ENCODE measurements at places on chromosomes 6 and 20. TPM values are rescaled to one million over a fixed set of nuclear protein-coding genes. Genes with fewer than 3 reads are reported as not detected.

Gene ENPP4
- 5.3 TPM for total RNA-seq

Gene SLC17A2
- total RNA-seq: not detected

Gene COL19A1
- total RNA-seq: 5.6 TPM

Gene C6orf163
- total RNA-seq: 1.4 TPM

Gene PSORS1C1
- total RNA-seq: not detected

Gene TAAR1
- not detected for total RNA-seq

Gene RBM38
- total RNA-seq: 104 TPM

GRCh38 chr20:41091927-41092326, 45.4 kb upstream of the PLCG1 start:
- DNase-seq: no peak

DNA sequence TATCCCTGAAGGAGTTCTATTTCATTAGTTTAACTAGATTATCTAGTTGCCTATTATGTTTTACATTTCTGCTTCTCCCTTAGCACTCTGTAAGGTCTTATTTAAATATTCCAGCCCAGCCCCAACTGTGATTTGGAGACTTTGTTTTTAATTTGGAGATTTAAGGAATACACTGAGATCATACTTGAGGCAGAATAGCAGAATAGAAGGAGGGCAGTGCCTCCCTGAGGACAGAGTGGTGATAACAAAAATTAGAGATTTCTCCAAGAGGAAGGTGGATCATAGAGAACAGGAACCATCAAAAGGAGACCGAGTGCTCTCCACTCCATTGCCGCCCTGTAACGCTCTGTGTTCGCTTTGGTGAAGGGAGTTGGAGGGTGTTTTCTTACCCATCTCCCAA, 14.8 kb upstream of the CD164 start:
- no peak for DNase-seq

DNA sequence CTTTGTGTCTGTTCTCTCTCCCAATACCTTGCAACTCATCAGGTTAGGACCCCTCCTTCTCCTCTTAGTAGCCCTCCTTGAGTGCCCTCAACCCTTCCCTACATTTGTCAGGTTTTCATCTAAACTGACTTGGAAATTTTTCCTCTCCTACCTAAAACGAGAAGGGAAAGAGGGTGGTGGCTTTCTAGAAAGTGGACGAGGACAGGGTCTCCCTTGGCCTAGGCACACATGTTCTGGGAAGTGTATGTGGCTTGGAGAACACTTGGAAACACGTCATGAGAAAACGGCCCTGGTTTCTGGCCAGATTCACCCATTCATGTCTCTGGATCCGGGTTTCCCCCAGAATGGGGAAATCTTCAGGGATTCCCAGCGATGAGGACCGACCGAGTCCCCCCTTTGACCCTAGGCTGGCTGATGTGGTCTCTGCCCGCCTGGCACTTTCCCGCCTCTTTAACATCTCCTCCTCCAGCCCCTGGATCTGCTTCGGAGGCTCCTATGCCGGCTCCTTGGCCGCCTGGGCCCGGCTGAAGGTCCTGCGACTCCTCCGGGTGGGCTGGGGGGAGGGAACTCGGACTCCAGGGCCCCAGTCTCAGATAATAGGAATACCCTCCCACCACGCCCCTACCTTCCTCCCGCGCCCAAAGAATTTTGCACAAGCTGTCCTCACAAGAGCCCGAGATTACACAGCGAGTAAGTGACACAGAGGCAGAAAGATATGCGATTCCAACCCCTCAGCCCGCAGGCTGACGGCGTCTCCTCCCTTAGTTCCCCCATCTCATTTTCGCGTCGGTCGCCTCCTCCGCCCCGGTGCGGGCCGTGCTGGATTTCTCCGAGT, 3.0 kb downstream of the PRSS16 start:
- no peak for DNase-seq

DNA sequence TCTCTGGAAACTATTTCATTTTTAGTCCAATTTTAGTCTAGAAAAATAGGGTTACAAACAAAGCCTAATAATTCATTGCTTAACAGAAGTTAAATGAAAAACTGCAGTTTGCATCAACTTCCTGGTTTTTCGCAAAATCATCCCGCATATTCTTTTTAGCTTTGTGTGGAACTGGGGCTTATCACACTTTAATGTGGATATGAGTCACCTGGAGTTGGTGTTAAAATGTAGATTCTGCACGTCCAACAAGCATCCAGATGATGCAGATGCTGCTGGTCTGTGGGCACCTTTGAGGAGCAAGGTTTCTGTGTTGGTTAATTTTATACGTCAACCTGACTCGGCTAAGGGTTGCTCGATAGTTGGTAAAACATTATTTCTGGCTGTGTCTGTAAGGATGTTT, 126.1 kb downstream of the PLCB4 start:
- no peak for DNase-seq

- no peak for DNase-seq
Observed at GRCh38 chr6:4009486-4009885, 69.5 kb downstream of the FAM217A start.

- DNase-seq: no peak
Observed at GRCh38 chr20:59005523-59006166, 1.4 kb downstream of the CTSZ start.

DNA sequence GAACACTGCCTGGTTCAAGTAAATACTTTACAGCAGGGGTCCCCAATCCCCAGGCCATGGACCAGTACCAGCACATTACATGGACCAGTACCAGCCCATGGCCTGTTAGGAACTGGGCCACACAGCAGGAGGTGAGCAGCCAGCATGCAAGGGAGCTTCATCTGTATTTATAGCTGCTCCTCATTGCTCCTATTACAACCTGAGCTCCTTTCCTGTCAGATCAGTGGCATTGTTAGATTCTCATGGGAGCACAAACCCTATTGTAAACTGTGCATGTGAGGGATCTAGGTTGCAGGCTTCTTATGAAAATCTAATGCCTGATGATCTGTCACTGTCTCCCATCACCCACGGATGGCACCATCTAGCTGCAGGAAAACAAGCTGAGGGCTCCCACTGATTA, 12.0 kb upstream of the RBPJL start:
- DNase-seq: no peak

- DNase-seq: no peak
Observed at GRCh38 chr20:24588047-24588635, 118.7 kb downstream of the SYNDIG1 start.

DNA sequence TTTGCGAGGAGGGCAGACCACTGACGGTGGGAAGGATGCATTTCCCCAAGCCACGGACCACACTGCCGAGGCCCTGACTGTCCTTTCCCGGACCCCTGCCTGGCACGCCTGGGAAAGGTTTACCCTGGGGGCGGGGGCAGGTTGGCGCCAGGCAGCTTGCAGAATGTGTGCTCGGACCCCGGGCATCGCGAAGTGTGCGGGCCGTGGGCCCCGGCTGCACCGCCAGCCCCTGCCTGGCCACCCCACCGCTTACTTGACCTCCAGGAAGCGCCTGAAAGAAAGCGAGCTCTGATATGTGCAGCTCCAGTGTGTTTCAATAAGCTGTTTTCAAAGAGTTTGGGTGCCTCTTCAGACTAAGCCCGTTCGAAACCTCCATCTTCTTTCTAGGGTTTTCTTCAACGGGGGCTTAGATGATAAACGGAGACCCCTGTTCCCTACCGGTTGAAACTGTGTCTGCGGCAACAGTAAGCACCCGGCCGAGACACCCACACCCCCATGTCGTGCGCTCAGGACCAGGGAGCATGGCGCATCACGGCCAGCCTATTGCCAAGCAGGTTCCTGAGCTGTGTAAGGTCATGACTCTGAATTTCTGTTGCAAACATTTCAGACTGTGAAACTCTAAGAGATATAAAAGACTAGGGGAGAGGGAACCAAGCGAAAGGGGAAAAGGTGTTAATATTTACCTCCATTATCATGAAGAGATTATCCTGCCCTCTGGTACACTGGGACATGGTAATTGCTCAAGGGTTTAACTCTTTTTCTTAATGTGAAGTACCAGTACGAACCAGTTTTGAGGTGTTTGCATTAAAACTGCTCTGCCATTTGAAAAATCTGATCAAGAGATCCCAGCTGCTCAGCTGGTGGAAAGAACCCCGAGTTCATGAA, 231.2 kb upstream of the FOXQ1 start:
- DNase-seq: no peak

DNA sequence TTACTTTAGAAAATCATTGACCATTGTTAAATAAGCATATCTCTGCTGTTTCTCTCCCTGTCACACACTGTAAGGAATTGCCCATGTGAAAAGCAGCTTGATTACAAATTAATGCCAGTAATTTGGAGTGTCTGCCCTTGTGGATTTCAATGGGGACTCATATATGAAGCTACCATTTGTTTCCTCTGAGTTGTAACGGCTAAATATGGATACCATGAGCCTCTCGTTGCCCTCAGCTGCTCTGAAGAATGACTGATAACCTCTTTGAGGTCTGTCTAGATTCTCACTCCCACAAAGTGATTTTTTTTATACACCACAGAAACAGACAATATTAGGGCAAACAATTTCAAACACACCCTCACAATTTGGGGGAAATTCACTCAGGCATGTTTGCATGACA, 40.0 kb upstream of the MAFB start:
- DNase-seq: no peak

- DNase-seq: no peak
Observed at GRCh38 chr6:143575901-143576426, 64.4 kb upstream of the FUCA2 start.

DNA sequence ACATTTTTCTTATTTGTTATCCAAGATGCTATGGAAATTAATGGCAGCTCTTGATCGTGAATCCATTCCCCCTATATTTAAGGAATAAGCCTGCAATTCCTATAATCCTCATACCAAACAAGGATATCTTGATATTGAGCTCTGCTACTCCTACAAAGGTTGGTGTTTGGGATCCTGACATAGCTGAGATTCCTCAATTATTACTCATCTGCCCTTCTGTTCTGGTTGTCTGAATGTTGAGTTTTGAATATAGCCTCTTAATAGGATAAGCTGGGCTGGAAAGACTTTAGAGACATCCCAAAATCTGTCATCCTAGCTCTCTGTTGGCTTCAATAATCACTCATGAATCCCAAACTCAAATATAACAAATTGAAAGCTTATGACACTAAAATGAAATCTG, 49.9 kb downstream of the CLIC5 start:
- DNase-seq: no peak

GRCh38 chr20:61628901-61629601, 377.0 kb downstream of the CDH4 start:
- no peak for DNase-seq

- no peak for DNase-seq
Observed at GRCh38 chr6:56524891-56525703, 117.6 kb downstream of the DST start.

- DNase-seq: no peak
Observed at GRCh38 chr20:33275871-33276270, 7.1 kb upstream of the BPIFB1 start.

GRCh38 chr6:21448485-21449109, 145.0 kb upstream of the SOX4 start:
- DNase-seq: no peak

GRCh38 chr20:62704341-62704948, 4.2 kb upstream of the NTSR1 start:
- no peak for DNase-seq

GRCh38 chr6:170480050-170480692, 72.9 kb downstream of the PSMB1 start:
- no peak for DNase-seq

- DNase-seq: no peak
Observed at GRCh38 chr6:132713352-132714134, at the start of gene VNN1. TSS of gene VNN1 (minus strand) at chr6:132714055. CDS start at chr6:132714035, 20 bp downstream.

DNA sequence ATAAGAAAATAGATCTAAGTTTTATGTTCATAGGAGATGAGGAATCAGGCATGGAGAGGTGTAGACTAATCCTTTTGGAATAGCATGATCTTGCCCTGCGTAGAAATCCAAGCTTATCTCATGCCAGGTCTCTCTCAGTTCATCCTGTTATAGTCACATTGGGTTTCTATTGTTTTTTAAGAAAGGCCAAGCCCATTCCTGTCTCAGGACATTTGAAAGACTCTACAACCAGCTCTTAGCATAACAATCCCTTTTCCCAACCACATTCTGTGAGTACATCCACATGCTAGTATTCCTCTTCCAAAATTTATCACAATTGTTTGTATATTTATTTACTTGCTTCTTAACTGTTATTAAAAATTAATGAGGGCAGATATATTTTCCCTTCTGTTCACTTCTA, 130.3 kb downstream of the MMUT start:
- DNase-seq: no peak

- DNase-seq: no peak
Observed at GRCh38 chr6:42407379-42407778, 44.3 kb downstream of the TRERF1 start.

DNA sequence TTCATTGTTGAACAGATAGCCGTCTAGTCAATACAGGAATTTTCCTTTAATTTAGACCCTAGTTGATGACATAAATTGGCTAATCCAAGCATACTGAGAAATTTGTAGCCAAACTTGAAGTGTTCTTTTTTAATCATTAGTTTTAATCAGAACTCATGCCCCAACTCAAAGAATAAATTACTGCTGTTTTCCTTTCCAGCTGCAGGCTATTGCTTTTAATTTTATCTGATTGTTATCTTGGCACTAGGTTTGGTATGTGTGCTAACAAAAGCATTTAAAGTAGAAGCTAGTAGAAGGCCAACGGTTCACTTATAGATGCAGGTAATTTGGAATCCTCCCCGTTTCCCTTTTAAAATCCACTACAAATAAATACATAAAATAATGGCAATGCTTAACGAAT, 188.5 kb downstream of the CD109 start:
- DNase-seq: no peak

DNA sequence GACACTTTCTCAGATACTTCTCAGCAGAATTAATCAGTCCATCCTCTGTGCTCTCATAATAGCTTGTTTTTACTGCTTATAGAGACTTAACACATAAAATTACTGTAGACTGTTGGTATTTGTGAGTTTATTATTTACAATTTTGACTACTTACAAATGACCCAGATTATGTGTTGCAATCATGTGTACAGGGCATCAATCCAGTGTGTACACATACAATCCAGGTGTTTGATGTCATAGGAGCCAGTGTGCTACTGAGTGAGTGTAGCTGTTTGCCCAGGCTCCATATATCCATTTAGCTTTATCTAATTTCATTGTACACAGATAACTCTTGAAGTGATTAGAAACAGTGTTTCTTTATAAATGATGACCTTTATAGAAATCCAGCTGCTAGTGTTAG, 31.3 kb downstream of the TRMT11 start:
- DNase-seq: no peak

GRCh38 chr20:37137547-37137946, 41.6 kb upstream of the RPN2 start:
- no peak for DNase-seq

GRCh38 chr20:63740627-63741353, 1.2 kb downstream of the SLC2A4RG start:
- DNase-seq: no peak

Measured in GM12878 (cell line).